T-helper 22 cell (primary cell): ENCODE measurements at places on chromosomes 5 and 9.

DNA sequence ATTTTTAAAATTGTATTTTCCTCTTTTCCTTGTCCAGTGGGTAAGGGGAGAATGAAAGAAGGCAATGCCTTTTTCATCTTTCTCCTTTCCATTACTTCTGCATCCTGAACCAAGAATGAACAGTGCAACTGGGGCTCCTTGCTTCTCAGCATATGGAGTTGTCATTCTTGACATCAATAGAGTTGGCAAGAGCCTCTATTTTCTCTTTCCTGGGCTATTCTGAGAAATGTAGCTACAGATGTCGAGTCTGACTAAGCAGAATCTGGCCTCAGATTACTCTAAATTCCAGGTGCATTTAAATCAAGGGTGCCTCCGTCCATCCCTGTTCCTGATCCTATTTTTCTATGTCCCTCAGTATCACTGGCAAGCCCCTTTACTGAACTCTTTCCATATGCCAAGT, 244.8 kb downstream of the GLIS3 start:
- DNase-seq = no peak

DNA sequence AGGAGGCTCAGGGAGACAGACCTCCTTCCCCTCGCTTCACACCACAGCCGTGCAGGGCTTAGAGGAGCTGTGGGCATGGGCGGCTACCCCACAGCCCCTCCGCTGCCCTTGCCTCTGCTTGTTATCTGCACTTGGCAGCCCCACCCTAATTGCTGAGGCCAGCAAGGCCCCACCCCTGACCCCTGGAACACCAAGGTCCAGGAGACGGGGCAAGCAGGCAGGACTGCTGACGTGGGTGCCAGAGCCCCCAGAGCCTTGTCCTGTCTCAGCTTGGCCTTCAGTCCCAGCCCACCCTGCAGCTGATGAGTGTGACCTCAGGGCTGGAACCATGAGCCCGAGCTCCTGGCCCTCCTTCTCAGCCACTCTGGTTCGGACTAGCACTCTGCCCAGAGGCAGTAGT, 29.1 kb upstream of the NEURL1B start:
- no peak for DNase-seq

- no peak for DNase-seq
Measured at GRCh38 chr5:145681216-145681615, 153.9 kb downstream of the PRELID2 start.

GRCh38 chr5:178373711-178374110, 141.1 kb upstream of the PHYKPL start:
- DNase-seq = no peak
